ENCODE measurements at places on chromosomes 7 and 10. TPM values are rescaled to one million over a fixed set of nuclear protein-coding genes. Genes with fewer than 3 reads are reported as not detected.

GRCh38 chr10:110620398-110620719 lies 23.8 kb upstream of the RBM20 start:
- DNase-seq = no peak

GRCh38 chr10:11871466-11871865 lies 48.3 kb downstream of the PROSER2 start:
- DNase-seq = no peak

- no peak for DNase-seq
Measured at GRCh38 chr10:78319371-78319770, 285.7 kb downstream of the RPS24 start.

- no peak for DNase-seq
Measured at GRCh38 chr7:13466874-13467547, 522.5 kb downstream of the ETV1 start.

- no peak for DNase-seq
Measured at GRCh38 chr10:12214763-12215218, 18.8 kb downstream of the CDC123 start.

- DNase-seq = peak; percentile 76
Measured at GRCh38 chr10:128463991-128464760, 338.0 kb upstream of the MKI67 start.

GRCh38 chr7:157043745-157044144 lies 33.3 kb upstream of the MNX1 start:
- DNase-seq = no peak

- DNase-seq = no peak
Measured at GRCh38 chr7:153091477-153091876, 331.9 kb downstream of the ACTR3B start.

- no peak for DNase-seq
Measured at GRCh38 chr7:111067682-111068081, 23.2 kb upstream of the LRRN3 start.

DNA sequence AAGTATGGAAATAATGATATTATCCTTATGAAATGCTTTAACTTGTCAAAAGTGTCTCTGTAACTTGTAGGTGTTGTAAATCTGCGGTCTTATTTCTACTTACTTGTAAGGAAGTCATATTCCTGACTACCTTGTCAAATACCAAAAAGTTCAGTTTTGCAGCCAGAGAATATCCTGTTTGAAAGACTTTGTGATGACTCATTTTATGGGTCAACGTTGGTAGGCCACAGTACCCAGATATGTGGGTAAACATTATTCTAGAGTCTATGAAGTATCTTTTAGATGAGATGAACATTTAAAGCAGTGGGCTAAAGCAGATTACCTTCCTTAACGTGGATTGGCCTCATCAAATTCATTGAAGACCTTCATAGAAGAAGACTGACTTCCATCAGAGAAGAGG lies 195.3 kb downstream of the PPP1R9A start:
- DNase-seq = no peak

- DNase-seq = no peak
Measured at GRCh38 chr7:37081436-37081835, 357.1 kb upstream of the AOAH start.

DNA sequence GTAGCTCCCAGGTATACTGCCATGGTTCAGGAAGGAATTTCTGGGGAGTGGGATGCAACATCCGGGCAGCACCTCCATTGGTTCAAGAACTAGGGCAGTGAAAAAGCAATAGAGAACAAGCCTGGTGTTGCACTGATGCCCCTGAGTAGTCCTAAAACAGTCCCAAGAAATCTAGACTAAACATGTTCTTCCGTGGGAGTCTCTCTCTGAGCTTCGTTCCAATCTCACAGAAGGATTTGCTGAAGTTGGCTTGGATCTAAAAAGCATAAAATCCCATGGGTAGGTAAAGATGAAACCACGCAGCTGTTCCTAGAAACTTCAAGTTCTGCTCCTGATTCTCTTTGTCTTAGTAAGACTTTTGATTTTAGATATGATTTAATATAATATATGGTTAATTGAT lies 154.5 kb downstream of the PLXDC2 start:
- DNase-seq = no peak

- DNase-seq = no peak
Measured at GRCh38 chr10:21264271-21264670, 261.2 kb downstream of the SKIDA1 start.

- DNase-seq = no peak
Measured at GRCh38 chr7:42522227-42522991, 285.4 kb upstream of the GLI3 start.

DNA sequence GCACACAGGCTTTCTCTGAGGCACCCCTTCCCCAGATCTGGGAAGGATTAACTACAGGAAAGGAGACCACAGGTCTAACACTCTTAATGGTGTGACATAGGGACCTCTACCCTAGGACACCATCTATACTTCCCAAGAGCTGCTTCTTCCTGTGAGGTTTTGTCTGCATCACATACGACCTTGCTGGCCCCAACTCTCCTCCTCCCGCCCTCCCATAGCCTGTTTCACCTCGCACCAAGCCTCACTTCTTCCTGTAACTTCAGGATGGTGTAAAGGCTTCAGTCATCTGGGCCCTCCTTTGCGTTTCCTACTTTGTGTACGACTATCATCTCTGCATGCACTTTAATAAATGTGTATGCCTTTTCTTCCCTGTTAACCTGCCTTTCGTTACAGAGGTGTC lies 274.3 kb downstream of the KLF6 start:
- DNase-seq = no peak

DNA sequence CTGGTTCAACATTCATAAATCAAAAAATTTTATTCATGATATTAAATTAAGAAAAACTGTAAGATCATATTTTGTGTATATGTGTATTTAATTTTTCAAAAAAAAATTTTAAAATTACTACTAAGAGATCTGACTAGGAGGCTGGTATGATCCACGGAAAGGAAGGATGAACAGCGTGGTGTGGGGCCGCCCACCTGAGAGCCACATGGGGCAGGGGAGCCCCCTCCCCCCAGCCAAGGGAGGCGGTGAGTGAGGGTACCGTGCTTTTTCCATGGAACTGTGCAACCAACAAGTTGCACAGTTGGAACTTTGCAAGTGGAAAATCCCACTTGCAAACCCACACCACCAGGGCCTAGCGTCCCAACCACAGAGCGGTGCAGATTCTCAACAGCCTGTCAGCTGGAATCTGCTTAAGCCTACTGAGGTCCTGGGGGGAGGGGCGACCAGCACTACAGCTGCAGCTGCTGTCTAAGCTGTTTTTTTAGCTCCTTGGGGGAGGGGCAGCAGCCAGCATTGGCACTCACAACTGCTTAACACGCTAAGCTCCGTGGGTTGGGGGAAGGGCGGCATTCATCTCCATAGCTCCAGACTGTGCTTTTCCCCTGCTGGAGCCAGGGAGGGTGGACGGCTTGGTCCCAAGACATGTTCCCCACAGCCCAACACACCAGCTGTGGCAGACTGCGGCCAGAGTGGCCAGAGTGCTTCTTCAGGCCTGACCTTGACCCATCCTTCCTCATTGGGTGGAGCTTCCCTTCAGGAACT lies 94.2 kb upstream of the IGFBP3 start:
- no peak for DNase-seq

- DNase-seq = no peak
Measured at GRCh38 chr7:11300241-11300640, 326.6 kb downstream of the PHF14 start.

GRCh38 chr10:24080207-24080606 lies 128.7 kb upstream of the KIAA1217 start:
- no peak for DNase-seq

DNA sequence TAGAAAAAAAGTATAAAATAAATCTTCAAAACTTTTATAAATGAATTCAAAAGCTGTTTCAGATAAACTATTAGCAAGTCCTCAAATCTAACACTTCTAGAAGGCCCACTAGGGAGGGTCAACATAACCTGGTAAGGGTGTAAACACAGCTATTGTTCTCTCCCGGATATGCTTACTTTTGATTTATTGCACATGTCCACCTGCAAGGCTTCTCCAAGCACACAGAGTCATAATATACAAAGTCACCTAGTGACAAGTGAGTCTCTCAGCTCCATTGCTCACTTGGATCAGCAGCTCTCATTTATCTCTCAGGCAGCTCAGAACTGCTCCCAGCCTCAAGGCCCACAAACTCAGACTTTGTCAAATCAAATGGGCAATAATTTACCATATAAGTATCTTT lies 44.0 kb upstream of the COL1A2 start:
- DNase-seq = no peak

DNA sequence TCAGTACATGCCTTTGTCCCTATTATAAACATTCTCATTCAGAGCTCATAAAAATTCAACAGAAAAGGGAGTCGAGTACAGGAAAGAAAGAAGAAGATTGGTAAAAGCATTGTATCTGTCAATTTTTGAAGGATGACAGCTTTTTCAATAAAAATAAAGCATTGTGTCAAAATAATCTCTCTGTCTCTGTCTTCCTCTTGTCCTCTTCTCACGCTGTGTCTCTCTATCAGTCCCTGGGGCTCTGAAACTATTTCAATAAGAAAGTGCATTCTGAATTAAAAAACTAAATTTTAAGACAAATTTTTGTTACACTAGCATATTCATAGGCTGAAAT lies 248.4 kb downstream of the TNS3 start:
- DNase-seq = no peak

The PPP1R17 gene
- polyA plus RNA-seq = not detected

The LSM8 gene
- 41.0 TPM for polyA plus RNA-seq

The CTBP2 gene
- polyA plus RNA-seq = 3.1 TPM

The HDAC9 gene
- 0.22 TPM for polyA plus RNA-seq

The OR9A2 gene
- not detected for polyA plus RNA-seq

The HTR5A gene
- not detected for polyA plus RNA-seq

The SCD gene
- 5.5 TPM for polyA plus RNA-seq

The ACTL6B gene
- not detected for polyA plus RNA-seq

The NUTM2A gene
- polyA plus RNA-seq = not detected

The NODAL gene
- polyA plus RNA-seq = not detected

The CADPS2 gene
- polyA plus RNA-seq = not detected

The COL28A1 gene
- polyA plus RNA-seq = not detected

Measured in naive thymus-derived CD8-positive, alpha-beta T cell (primary cell).